Psoas muscle (tissue), 8 donors: ENCODE measurements at places on chromosomes 11 and 22.

GRCh38 chr22:41442240-41442792 is 4.3 kb downstream of the TOB2 start:
- no peak for DNase-seq

- no peak for DNase-seq
Measured at GRCh38 chr22:40953471-40953870, 2.3 kb downstream of the RBX1 start.

- DNase-seq = no peak
Measured at GRCh38 chr22:33796494-33796893, 123.8 kb downstream of the LARGE1 start.

GRCh38 chr11:67636962-67637361 is 2.6 kb downstream of the TBX10 start:
- no peak for DNase-seq

DNA sequence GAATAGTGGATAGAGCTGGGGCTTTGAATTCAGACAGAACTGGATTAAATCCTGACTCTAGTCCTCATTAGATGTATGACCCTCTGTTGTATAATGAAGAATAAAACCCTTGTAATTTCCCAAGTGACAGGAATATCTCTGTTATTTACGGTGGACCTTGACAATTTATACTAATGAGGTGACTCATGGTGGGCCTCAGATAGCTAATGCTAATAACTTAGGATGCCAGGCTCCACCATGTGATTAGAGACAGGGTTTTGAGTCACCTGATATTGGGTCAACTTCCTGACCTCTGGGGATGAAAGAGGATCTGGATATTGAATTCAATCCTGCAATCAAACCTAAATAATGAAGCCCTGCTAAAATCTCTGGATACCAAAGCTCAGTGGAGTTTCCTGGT is 33.6 kb downstream of the OSBP start:
- no peak for DNase-seq

- peak; percentile 82 for DNase-seq
Measured at GRCh38 chr22:49892226-49892899, 25.9 kb downstream of the ALG12 start.

DNA sequence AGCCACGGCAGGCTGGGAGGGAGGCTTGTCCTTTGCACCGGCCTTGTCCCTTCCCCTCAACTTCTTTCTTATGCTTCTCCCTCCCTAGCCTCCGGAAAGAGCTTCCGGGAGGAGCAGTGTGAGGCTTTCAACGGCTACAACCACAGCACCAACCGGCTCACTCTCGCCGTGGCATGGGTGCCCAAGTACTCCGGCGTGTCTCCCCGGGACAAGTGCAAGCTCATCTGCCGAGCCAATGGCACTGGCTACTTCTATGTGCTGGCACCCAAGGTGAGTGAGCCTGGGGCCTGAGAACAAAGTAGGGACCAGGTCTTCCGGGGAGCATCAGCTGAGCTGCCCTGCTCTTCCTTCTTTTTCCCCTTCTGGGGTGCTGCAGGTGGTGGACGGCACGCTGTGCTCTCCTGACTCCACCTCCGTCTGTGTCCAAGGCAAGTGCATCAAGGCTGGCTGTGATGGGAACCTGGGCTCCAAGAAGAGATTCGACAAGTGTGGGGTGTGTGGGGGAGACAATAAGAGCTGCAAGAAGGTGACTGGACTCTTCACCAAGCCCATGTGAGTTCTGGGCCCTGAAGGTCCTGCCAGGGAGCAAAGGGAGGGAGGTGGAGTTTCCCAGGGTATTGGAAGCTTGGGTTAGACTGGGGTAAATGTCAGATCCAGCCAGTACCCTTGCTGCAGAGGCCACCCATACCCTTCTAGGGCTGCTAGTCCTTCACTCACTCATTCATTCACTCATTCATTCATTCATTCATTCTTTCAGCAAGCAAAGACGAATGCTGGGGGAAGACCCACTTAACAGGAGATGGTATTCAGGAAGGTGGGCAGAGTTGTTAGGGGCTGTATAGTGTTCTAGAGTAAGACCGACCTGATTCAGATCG is 22.6 kb downstream of the ADAMTS15 start:
- DNase-seq = no peak

- no peak for DNase-seq
Measured at GRCh38 chr11:71574418-71574817, 8.3 kb downstream of the KRTAP5-11 start.

GRCh38 chr11:104645261-104646222 is 252.7 kb downstream of the CASP12 start:
- DNase-seq = no peak

- DNase-seq = peak; percentile 17
Measured at GRCh38 chr11:46050003-46050461, 71.2 kb downstream of the PHF21A start.

GRCh38 chr11:118252688-118253087 is 523 bp upstream of the MPZL3 start:
- DNase-seq = no peak
